T-cell (primary cell): ENCODE measurements at places on chromosomes 5 and 9.
A peak's percentile ranks its signal among the peaks of the same experiment; 100 is the strongest.

DNA sequence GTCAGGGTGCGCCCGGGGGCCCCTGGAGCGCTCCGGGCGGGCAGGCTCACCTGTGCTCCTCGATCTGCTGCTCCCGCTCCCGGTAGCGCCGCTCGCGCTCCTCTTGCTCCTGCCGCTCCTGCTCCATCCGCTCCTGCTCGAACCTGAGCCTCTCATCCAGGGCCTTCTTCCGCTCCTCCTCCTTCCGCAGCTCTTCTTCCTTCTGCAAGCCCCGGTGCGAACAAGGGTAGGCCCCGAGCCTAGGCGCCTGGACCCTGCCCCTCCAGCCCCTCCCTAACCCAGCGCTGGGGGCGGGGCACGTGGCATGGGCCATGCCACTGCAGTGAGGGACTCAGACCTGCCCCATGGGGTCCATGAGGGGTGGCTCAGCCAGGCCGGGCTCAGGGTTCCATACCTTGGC, 6.6 kb downstream of the DBN1 start:
- no peak for DNase-seq

DNA sequence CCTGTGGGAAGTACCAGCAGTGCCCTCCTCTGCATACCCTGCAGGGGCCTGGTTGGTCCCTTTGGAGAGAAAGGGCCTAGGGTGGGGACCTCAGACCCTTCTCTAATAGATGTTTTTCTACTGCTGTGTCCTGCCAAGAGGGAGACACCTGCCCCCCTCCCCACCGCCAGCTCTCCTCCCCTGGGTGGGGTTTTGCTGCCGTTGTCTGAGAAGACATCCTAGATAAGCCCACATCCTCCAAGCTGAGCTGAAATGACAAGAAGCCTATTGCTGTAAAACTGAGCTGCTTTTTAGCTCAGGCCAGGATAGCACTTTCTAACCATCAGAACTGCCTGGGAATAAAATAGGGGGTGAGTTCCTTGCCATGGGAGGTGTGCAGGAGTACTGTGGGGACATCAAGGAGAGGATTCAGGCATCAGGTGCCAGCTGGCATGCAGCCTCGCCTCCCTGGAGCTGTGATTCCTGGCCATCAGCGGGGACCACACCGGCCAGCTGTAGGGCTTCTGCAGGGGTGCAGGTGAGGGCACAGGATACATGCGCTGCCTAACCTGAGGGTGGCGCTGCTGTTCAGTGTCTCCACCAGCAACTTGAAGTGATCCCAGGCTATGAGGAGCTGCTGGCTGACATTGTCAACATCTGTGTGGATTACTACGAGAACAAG, 37.9 kb downstream of the CYFIP2 start:
- peak; percentile 68 for DNase-seq

DNA sequence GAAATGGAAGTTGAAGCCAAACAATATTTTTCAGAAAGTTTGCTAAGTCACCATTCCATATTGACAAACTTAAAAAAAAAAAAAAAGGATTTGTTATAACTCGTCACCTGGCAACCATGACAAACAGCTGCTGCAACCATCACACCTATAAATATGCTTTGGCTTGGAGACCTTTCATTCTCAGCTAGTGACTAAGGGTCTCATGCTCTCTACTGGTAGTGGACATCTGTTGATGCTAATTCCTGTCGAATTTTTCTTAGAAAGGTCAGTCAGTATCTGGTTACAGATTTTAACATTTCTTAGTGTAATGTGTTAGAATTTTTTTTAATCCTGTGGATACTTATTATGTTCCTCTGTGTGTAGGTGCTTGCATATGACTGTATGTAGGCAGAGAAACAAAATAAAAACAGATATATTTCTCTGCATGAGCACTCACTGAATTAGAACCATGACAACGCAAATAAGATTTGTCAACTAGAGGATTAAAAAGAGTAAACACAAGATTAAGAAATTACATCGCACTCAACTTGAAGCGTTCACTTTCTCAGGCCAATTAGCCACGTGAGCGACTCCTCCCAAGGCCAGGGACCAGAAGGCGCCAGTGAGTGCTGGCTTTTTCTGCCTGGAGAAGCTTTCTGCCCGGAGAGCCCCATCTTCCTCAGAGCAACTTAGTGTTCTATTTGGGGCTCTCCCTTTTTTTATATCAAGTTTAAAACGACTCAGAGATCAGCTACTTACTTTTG, 27.0 kb upstream of the ZNF622 start:
- DNase-seq, result no peak

DNA sequence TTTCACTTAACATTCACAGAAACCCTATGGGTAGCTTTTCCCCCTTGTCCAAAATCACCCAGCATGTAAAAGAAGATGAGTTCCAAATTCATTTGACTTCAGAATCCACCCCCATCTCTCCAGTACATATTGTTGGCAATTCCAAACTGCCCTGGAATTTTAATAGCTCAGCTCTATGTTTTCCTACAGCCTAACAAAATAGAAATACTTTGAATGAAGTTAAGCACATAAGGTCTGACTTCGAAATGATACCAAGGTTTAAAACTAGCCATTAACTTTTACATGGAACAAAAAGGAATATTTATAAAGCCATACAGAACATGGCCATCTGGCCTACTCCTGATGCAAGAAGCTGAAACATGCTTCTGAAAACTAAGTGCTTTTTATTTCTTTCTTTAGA, 634.3 kb downstream of the PDE4D start:
- DNase-seq, result no peak

DNA sequence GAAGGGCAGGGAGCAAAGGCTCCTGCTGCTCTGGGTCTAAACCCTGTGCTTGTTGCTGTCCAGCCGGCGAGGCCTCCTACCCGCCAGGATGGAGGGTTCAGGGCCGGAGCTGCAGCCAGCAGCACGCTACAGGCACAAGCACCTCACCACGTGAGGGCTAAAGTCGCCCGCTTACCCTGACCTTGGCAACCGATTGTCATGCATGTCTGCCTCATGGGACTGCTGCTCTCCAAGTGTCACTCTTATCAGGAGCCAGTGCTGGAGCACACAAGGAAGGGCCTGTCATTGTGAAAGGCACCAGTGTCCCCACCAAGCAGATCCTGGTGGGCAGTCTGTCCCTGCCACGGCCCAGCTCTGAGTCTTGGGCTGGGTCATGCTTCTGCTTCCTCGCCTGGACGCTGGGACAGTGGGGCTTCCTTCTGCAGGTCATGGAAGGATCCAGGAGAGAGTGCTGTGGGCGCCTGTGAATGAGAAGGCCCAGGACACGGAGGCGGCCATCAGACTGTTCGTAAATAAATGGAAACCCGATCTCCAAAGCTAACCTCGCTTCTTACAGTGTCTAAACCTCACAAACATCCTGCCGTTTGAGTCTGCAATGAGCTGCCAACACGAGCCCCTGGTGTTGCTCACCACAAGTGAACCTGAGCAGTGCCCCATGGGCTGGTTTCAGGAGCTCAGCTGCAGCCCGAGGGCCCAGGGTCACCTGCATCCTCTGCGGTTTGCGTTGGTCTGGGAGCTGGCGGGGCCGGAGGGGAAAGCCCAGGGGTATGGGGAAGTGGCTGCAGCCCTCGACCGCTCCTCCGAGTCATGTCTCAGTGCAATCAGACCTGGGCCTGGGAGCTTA, 58.2 kb upstream of the RXRA start:
- no peak for DNase-seq

- DNase-seq, result no peak
Measured at GRCh38 chr5:37490931-37491330, 111.8 kb downstream of the WDR70 start.

DNA sequence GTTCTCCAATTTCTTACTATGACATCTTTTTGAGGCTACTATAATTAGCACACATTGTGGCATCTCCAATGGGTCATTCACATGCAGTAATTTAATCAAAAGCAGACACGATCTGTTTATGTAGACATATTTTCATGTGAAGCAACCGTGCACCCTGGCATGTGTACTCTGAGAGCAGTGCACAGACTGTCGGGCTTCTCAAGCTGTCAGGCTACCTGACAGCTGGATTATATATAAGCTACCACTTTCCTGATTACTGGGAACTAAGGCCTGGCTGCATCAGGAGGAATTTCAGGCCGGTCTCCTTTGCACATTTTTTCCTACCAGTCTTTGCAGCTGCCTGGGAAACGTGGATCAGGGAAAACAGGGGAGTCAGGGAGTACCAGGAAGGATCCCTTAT, 197.5 kb downstream of the MAPKAP1 start:
- no peak for DNase-seq

DNA sequence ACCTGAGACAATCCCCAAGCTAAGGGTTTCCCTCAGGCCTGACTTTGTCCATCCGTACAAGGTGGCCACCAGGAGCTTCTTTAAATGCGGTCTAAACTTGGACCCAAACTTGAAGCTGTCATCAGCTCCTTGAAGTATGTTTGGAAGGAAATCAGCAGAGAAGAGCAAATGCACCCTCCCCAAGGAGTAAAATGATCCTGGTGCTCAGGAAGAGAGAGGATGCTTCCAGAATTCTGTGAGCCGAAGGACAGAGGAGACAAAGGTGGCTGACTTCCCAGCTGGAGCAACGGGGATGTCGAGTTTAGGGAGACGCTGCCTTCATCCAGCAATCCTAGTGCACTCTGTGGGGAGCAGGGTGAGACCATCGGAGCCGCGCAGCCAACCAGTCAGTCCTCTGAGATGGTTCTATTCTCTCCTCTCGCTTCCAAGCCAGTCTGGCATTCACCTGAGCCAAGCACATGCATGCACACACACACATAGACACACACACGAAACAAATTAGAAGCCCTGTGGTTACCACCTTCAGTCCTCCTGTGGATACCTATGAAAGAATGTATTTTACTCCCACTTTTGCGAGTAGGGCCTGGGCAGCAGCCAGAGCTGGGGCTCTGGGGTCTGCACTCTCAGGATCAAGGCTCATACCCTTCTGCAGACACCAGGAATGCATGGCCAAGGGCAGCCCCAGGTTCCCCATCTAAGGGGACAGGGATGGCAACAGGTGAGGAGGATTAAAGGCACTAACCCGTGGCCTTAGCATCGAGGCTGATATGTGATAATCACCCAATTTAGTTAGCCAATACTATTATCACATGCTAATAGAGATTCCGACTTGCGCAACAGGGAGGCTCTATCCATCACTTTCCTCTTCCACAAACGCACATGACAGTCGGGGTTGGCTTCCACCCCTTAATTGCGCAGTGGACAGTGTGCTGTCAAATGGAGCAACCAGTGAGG, 75.8 kb downstream of the GTF3C4 start:
- DNase-seq, result no peak

DNA sequence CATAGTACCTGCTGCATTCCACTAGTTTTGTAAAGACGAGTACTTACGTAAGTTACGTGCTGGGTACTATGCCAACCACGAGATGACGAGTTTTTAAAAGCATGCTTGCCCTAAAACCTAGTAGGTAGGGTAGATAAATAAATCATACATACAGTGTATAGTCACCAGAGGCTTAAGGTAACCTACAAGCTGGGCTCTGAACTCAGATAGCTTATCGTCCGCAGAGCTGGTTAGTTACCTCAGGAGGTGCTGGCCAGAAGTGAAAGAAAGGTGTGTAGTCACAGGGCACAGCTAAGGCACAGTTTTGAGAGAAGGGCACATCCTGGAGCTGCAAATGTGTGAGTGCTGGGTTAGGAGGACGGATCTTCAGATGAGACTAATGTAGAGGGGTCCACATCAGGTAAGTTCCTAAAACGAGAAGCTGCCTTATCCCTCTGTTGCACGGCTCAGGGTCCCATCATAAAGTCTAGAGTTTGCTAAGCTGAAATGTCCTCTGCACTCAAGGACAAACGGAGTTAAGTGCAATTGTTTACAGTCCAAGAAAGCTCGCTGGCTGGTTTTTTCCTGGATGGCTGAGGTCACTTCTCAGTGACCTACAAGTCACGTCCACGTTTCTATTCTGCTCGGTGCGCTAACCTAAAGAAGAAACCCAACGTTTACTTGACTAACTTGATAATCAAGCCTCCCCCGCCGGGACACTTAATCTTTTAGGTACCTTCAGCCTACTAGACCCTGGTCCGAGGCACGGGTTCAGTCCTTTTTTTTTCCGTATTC, 1.1 kb upstream of the SNX24 start:
- DNase-seq, result no peak

DNA sequence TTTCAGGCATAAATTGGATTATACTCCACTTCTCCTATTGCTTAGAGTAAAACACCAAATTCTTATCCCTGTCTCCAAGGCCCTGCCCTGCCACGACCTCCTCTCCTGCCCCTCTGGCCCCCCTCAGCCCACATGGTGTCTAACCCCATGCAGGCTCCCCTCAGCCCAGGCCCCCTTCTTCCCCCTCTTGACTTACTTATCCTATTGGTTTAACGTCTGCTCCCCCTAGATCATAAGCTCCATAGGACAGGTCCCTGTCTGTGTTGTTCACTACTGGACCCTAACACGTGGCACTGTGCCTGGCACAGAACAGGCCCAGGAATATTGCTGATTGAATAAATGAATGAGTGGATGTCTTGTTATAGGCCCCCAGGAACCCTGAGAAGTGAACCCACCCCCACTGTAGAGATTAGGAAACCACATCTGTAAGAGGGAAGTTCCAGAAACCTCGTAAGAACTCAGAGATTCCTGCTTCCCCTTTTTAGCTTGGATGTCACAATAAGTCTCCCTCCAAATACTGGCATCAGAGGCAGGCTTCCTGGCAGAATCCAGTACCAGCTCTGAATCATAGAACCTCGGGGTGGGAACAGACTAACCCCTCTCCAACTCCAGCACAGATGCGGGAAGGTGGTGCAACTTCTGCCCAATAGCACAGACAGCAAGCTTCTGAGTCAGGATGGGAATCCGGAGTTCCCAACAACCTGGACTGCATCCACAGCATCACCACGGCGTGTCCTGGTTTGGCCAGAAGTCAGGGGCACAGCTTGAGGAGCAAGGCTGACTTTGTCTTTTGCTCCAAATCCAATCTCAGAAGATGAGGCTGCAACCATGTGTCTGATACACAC, 31.5 kb downstream of the HRH2 start:
- DNase-seq, result no peak

DNA sequence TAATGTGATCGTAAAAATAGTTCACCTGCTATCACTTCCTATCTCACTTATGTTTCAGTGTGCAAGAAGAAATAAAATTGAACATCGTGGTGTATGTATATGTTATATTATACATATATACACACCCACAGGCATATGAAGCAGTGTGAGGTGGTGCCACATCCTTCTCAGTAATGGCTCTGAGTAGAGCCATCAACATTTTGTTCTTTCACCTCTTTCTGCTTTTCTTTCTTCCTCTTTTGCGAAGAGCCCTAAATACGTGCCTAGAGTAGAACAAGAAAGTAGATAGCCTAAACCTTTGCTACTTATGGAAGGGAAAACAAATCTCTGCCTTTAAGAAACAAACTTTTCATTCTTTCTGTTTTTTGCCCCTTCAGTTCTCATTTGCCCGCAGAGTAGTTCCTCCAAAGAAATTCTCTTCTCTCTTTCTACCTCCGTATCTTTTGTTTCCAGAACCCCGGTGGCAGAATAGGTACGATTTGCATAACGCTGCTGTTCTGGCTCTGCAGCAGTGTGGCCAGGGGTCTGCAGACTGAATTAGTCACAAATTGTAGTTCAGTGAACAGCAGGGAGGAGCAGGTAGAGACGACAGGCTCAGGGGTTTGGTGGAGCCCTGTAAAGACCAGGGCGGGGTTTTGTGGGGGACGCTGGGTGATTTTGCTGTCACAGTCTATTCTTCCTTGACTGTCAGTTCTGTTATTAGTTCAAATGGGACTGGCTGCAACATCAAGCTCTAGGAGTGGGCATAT, 40.5 kb upstream of the PJA2 start:
- no peak for DNase-seq
